GM12865 (cell line): ENCODE measurements at places on chromosomes 13 and 19.

GRCh38 chr13:37995092-37995491 is 125.5 kb upstream of the TRPC4 start:
- DNase-seq: no peak

DNA sequence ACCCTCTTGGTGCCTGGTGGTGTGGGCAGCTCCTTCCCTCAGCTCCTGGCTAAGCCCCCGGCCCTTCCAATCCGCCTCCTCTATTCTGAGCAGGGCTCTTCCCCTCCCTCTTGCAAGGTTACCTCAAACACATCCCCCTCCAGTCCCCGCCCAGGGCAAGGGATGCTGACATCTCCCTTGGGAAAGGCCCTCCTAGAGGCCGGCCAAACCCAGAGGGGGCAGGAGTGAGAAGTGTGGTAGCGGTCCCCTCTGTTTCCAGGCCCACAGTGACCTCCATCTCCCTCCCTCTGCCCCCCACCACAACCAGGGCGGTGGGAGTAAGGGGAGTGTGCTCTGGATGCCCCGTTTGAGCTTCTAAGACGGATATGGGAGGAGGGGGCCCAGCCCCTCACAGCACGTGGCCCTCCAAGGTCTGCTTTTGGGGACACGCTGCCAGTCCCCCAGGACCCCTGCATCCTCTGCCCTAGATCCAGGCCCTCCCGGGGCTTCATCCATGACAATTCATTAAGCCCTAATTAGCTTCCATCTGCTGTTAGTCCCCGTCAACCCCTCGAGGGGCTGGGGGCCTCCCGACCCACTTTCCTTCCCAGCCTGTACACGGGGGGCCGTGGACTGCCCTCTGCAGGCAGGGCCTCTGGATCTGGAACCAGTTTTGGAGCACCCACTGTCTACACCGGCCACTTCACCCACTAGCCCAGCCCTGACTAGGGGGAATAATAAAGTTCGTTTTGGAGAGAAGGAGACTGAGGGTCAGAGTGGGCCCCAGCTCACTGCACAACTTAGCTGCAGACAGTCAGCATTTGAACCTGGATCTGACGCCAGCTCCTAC is 2.3 kb downstream of the LINGO3 start:
- DNase-seq: no peak

GRCh38 chr13:109451726-109452125 is 334.7 kb downstream of the IRS2 start:
- no peak for DNase-seq

DNA sequence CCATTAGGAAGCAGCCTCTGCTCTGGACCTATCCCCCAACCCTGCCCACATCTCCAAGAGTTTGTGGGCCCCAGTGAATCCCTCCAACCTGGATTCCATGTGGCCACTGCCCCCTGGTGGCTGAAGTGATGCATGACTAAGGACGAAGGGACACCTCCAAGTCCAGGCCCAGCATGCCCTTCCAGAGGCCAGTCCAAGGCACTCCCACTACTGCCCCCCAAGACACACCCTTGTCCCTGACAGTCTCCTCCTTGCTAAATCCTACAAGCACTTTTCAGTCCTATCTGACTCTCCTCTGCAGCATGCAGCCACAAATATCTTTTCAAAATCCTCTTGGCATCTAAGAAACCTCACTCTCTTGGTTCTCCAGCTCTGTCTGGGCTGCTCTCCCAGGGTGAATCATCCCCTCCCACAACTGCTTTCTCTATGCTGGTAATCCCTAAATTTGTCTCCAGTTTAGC is 33.0 kb downstream of the DEDD2 start:
- DNase-seq: peak; percentile 81

DNA sequence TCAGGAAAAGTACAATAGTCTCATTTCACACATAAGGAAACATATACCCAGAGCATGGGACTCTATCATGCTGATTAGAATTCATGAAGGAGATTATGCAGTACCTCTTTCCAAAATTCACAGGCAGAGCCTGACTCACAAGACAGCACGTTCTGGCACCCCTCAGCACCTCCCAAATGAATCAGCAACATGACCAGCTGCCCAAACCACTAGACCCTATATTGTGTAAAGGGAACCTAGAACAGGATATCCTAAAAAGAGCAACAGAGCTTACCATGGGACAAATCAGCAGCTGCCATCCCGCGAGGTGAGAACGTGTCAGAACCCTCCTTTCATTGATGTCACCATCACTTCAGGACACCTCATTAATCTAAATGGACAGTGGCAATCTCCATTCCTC is 2.5 kb downstream of the ZNF426 start:
- DNase-seq: no peak

DNA sequence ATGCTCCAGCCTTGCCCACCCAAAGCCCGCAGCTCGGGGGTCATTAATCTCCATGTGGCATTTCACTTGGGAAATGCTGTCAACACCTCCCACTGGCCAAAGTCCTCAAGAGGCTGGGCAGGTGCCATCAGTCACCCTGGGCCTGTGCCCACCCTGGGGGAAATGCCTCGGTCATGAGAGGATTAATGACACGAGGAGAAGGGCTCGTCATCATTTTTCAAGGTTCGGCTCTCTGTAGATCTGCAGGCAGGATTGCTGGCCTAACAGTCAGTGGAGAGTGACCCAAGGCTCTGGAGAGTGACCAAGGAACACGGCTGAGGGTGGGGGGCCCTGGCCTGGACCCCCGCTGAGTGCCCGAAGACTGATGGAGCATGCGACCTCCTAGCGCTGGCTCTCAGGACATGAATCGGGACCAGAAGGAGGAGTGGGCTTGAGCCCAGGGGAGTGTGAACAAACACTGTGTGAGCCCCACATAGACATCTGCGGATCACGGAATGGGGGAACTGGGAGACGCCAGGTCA is 15.2 kb upstream of the KCTD15 start:
- no peak for DNase-seq

- DNase-seq: no peak
Measured at GRCh38 chr19:48095612-48096175, 14.9 kb downstream of the PLA2G4C start.

DNA sequence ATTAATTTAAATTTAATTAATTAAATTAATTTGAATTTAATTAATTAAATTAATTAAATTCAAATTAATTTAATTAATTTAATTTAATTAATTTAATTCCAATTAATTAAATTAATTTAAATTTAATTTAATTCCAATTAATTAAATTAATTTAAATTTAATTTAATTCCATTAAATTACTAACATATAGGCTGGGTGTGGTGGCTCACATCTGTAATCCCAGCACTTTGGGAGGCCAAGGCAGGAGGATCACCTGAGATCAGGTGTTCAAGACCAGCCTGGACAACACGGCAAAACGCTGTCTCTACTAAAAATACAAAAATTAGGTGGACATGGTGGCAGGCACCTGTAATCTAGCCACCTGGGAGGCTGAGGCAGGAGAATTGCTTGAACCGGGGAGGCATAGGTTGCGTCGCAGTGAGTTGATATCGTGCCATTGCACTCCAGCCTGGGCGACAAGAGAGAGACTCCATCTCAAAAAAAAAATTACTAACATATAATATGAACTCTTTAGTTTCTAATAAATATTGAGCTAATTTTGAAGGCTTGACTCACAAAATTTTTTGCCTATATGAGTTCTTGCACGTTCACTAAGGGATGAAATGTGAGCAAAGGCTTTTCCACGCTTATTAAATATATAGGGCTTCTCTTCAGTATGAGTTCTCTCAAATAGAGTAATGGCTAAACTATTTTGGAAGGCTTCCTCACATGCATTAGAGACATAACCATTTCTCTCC is 9.0 kb upstream of the USP29 start:
- DNase-seq: no peak

DNA sequence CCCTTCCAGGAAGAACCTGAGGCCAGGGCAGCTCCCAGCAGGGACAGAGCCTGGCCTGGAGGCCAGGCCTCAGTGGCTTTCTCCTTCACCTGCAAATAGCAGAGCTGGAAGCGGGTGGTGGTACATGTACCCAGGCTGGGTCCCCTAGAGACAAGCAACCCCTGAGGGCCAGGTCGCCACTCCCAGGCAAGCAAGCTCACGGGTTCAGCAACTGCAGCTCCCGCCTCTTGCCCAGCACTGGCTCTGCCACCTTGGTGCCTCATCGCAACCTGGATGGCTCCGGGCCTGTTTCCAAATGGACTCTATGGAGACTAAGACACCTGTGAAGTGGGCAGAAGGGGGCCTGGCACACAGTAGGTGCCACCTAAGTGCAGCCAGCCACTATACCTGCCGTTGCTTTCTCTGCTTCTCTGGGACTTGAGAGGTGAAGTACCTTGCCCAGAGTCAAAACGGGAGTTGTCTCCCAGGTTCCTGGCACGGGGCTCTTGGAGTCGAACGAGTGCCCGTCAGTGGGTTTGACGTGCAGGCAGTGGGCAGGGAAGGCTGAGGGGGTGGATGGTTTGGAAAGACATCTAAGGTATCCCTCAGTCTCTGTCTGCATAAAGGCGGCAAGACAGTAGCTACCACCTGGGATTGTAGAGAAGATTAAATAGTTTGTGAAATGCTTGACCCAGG is 2.4 kb upstream of the PLPP2 start:
- no peak for DNase-seq

- DNase-seq: no peak
Measured at GRCh38 chr19:19632661-19633060, 4.6 kb upstream of the LPAR2 start.

DNA sequence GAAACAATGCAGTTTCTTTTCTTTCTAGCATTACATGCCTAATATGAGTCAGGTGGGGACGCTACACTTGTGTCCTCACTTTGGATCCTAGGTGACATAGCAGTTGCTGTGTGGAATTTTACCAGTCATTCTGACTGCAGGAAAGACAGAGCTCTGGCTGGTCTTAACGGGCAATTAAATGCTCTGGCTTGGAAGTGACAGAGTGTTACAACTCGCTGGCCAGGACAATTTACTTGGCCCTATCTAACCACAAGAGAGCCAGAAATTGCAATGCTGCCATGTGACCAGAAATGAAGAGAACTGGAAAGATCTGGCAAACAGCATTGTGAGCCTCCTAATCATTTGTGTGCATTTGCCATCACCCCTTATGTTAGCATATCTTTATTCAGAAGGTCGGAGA is 351.1 kb downstream of the DCT start:
- no peak for DNase-seq

- no peak for DNase-seq
Measured at GRCh38 chr19:3503036-3503572, 2.6 kb upstream of the DOHH start.
